ENCODE measurements at places on chromosomes 11 and 22. TPM values are rescaled to one million over a fixed set of nuclear protein-coding genes. Genes with fewer than 3 reads are reported as not detected.

GRCh38 chr11:21723678-21724077, 469.2 kb upstream of the ANO5 start:
- DNase-seq: no peak

DNA sequence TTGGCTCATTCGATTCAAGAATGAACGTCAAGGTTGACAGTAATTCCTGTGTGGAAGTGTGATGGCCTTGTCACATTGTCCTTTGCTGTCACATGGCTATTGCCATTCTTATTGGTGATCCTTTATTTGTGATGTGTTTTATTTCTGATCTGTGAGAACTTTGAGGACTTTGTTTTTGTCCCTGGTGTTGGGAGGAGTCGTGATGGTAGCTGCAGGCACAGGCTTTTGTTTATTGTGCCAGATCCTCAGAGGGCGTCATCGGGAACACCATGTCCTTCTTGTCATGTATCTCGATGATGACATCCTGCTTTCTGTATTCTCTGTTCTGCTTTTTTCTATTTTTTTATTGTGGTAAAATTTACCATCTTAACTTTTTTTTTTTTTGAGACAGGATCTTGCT, 5.6 kb downstream of the PICK1 start:
- no peak for DNase-seq

- no peak for DNase-seq
These were observed 79.1 kb downstream of the RDX start for GRCh38 chr11:110217223-110217877.

DNA sequence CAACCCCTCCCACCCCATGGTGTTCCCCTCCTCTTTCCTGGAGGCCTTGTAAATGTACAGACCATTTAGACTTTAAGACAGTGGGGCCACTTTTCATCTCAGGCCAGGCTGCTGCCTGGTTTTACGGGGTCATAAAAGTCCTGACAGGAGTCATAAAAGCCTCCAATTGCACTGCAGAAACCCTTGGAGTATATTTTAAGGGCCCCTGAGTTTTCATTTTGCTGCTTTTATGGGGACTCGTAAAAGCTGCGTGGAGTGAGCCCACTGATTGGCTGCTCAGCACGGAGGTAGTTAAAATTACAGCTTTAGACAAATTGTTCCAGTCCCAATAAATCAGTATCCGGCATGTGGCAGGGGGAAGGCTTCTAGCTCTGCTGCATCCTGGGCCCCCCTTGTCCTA, 627.6 kb downstream of the NTM start:
- no peak for DNase-seq

The KCNA4 gene
- total RNA-seq: 1.3 TPM

DNA sequence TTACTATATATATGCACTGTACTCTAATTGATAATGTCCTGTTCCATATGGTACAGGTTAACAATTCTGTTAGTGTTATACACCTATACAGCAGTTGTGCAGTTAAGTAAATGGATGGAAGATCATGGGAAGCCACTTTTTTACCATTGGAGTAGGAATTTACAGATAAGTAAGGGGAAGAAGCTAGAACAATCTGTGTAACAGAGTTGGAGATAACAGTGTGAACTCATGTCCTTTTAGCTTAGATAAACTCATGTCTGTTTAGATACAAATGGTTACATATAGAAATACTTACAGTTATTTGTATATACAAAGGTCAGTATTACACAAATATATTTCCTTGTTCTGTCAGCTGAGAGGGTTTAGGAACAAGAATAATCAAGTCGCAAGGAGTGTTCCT, 6.8 kb upstream of the DEUP1 start:
- DNase-seq: no peak

DNA sequence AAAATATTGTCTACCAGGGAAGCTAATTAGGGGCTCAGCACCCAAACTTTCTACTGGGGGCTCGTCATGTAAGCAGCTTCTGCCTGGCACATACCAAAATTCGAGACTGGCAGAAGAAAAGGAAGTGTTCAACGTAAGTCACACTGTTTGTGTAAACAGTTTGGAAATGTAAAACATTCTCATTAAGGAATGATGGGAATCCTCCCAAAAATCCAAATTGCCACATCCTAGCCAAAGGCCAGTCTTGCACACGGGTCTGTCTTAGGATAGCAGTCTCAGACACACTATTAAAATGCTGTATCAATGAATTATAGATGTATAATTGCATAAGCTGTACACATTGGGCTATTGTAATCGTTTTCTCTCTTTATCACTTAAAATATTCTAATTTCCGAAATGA, 28.9 kb downstream of the CUL5 start:
- no peak for DNase-seq

- DNase-seq: no peak
These were observed 13.5 kb downstream of the TTLL8 start for GRCh38 chr22:50044485-50045118.

GRCh38 chr11:29217901-29218300, 798.9 kb downstream of the KCNA4 start:
- DNase-seq: no peak

DNA sequence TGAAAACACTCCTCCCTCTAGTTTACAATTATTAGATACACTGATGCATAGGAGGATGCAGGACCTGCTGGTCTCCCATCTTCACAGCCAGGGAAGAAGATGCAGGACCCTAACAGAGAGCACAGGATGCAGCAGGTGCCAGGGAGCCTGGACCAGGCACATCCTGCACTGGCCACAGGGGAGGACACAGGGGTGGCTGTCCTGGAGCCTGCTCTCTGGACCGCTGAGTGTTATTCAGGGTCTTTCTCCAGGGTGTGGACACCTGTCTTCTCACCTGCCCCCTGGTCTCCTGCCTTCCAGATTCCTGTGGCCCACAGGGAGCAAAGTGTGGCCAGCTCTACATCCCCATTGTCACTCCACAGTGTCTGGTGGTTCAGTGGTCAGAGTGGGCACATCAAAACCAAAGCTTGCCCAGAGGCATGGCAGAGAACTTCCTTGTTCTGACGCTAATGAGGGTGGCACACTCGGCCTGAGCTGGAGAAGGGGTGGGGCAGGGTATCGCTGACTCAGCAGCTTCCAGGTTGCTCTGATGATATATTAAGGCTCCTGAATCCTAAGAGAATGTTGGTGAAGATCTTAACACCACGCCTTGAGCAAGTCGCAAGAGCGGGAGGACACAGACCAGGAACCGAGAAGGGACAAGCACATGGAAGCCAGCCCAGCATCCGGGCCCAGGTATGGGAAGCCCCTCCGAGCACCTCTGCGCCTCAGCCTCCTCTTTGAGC, at the start of gene APOBEC3A:
Gene APOBEC3A (plus strand): TSS at position 564 of the 725 bp plus-strand sequence. CDS start 83 bp downstream, at position 647.
- no peak for DNase-seq

The MS4A6E gene
- total RNA-seq: not detected
